T-helper 17 cell (primary cell): ENCODE measurements at places on chromosomes 6 and 20.

GRCh38 chr6:106907754-106908153, 66.8 kb downstream of the CD24 start:
- DNase-seq, result no peak

DNA sequence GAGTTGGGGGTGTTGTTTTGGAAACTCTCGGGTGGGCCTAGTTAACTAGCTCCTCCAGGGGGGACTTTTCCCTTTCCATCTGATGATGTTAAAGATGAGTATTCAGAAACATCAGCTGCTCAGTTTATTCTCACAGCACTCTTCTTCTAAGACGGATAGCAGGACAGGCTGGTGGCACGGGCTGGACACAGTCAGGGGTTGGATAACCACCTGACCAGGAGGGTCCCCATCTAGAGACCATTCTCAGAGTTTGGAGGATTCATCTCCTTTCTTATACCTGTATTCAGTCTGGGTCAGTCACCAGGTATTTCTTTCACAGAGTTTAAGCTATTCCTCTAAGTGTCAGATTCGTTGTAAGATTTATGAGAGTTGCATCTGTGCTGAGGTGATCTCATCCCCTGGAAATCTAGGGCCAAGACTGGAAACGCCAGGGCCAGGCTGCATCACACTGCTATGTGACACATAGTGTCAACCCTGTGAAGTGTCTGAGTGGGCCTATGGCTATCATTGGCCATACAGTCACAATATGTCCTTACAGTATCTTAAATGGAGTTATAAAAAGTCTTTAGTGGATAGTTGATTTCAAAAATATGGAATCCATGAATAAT, 111.7 kb downstream of the FAM50B start:
- DNase-seq, result no peak

DNA sequence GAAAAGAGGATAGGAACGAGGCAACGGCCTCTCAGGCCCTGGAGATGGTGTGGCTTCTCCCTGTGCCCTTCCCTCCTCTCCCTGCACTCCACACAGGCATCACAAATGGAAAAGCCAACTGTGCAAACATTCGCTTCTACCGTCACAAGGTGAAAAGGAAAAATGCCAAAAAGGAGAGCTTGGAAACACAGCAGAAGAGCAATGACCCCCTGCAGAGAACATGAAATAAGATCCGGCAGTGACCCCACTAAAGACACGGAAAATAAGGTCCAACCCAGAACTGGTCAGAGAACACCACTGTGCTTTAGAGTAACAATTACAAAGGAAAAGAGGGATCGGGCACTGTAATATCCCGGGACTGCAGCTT, 63.0 kb downstream of the SLC22A23 start:
- no peak for DNase-seq

GRCh38 chr6:122422614-122423267, 23.3 kb downstream of the HSF2 start:
- DNase-seq, result no peak

DNA sequence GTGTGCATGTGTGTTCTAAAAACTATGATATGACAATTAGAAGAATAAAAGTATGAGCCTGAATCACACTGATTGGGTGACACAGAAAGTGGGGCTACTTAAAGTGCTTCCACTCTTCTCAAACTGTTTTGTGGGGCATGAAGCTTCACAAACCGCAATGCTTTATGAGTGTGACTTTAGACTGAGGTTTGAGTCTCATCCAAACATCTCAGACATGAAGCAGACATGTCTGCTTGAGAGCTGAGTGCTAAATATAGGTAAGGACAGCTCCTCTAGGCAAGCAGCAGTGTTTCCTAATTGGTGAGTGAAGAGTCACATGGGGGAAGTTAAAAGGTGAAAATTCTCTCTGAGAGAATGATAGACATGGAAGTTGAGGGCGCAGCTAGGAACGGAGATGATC, 726.9 kb upstream of the CITED2 start:
- DNase-seq, result no peak

- no peak for DNase-seq
These were observed 18.3 kb downstream of the FOXC1 start for GRCh38 chr6:1627827-1628560.

- no peak for DNase-seq
These were observed 134.0 kb upstream of the SNX9 start for GRCh38 chr6:157688960-157689599.

DNA sequence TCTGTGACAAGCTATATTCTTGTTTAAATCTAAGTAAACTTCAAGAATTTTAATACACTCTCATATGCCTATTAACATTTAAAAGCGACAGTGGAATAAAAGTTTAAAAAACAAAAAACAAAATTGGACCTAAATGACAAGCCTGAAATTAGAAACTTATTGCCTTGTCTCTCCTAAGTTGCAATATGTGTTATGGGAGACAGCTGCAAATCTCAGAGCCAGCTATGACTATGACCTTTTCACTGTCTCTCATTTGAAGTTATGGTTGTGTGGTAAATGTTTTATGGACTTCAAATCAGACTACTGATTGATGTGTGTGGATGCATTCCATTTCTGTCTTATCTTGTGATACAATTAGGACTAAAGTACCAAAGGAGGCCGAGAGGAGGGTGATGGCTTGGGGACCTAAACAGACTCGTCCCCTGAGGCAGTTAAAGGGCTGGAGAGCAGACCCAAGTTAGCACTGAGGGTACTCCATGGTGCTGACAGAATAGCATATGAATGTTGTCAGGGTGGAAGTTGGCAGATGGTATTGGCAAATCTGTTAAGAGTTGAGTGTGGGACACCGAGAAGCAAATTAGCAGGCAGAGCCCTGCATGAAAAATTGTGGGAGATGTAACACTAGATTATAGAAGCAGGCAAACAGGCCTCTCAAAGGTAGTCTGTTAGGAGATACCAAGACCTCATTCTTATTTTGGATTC, 930.1 kb upstream of the MAN1A1 start:
- DNase-seq, result no peak

DNA sequence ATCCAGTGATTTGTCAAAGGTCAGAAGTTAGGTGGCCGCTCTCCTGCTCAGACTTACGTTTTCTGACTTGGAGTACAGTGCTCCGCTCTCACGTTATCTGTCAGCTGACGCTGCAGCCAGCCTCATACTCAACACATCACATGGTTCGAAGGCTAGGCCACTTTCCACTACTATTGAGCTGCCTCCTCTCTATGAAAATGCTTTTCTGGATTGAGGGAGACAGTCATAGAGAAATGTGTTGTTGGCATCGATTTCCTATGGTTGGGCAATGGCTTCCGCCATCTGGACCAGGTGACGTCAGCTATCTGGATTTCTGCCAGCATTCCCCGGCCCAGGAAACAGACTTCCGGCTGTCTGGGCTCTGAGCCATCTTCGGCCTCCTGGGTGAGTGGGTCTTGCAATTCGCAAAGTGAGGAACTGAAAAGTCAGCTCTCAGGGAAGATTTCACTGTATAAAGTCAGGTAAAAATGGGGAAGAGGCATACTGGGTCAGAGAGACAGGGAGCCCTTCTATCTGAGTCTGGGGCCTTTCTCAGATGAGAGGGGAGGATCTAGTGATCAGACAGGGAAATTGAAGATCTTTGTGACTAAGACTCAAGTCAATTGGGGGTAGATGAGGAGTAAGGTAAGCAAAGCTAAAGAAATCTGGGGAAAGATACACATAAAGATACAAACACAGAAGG, 37.5 kb upstream of the IER3 start:
- no peak for DNase-seq
